Mucosa of gallbladder (tissue), 1 donor: ENCODE measurements at places on chromosomes 6 and 20. TPM values are rescaled to one million over a fixed set of nuclear protein-coding genes. Genes with fewer than 3 reads are reported as not detected.
A peak's percentile ranks its signal among the peaks of the same experiment; 100 is the strongest.

C20orf96 gene
- 10.6 TPM for total RNA-seq

TMEM244 gene
- not detected for total RNA-seq

GINS1 gene
- total RNA-seq: 1.4 TPM

BPIFB1 gene
- total RNA-seq: 0.78 TPM

MDFI gene
- total RNA-seq: 7.3 TPM

KHDC1 gene
- 2.9 TPM for total RNA-seq

MOCS1 gene
- 20.1 TPM for total RNA-seq

- DNase-seq: no peak
These were observed 178.3 kb downstream of the TMEM242 start for GRCh38 chr6:157144859-157145568.

GRCh38 chr6:16153211-16153820, 24.4 kb downstream of the MYLIP start:
- DNase-seq: no peak

DNA sequence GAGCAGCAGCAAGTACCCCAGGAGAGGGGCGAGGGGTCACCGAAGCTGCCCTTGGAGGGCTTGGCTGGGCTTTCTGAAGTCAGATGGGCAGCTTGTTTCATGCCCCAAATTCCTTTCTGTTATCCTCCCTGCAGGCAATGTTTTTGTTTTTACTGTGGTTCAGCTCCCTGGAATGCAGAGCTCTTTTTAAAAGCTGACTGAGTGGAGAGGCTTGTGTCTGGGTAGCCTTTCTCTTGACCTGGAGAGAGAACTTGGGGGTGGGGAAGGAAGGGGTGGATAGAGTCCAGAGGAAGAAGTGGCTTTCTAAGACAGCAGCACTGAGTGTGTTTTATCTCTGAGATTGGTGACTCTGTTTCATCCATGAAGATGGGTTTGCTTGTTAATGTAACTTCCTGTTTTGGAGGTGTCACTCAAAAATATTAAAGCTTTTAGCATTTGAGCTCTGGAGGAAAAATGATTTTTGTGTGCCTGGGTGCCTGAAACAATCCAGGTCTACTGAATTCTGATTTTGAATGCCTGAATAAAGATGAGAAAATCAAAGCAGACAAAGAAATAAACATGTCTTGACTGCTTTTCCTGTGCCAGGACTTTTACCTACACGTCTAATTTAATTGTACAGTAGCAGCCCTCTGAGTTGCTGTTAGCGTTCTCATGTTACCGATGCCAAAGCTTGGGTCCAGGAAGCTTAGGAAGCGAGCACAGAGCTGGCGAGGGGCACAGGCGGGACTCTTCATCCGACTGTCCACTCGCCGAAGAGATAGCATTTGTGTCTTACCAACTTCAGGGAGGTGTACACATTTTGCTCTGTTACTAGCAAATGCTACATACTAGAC, 78.2 kb upstream of the EEF1E1 start:
- no peak for DNase-seq

DNA sequence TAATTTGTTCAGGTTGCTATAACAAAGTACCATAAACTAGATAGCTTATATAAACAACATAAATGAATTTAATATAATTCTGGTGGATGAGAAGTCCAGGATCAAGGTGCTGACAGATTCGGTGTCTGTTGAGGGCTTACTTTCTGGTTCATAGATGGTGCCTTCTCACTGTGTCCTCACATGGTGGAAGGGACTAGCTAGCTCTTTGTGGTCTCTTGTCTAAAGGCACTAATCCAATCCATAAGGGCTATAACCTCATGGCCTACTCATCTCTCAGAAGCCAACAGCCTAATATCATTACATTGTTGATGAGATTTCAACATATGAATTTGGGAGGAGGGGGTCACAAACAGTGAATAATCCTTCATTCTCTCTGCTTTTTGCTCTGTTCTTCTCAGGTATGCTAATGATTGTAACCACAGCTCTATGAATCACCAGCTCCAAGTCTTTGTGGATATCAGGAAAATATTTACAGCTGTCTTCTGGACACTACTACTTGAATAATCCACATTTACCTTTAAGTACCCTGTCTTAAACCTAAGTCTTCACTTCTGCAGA, 122.3 kb downstream of the NKAIN2 start:
- no peak for DNase-seq

- DNase-seq: no peak
These were observed 321.5 kb upstream of the SASH1 start for GRCh38 chr6:148021165-148021564.

DNA sequence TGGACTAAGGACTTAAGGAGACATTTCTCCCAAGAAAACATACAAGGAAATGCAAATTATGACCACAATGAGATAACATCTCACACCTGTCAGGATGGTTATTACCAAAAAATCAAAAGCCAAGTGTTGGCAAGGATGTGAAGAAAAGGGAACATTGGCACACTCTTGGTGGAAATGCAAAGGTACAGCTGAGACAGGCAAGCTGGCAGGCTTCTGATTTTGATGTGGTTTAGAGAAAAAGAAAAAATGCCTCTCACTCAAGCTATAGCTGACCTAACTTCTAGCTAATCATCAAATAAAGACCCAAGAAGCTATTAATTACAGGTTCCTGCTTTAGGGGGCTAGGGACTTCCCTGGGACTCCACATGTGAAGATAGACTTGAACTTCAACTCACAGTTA, 139.8 kb downstream of the THEMIS start:
- DNase-seq: no peak

DNA sequence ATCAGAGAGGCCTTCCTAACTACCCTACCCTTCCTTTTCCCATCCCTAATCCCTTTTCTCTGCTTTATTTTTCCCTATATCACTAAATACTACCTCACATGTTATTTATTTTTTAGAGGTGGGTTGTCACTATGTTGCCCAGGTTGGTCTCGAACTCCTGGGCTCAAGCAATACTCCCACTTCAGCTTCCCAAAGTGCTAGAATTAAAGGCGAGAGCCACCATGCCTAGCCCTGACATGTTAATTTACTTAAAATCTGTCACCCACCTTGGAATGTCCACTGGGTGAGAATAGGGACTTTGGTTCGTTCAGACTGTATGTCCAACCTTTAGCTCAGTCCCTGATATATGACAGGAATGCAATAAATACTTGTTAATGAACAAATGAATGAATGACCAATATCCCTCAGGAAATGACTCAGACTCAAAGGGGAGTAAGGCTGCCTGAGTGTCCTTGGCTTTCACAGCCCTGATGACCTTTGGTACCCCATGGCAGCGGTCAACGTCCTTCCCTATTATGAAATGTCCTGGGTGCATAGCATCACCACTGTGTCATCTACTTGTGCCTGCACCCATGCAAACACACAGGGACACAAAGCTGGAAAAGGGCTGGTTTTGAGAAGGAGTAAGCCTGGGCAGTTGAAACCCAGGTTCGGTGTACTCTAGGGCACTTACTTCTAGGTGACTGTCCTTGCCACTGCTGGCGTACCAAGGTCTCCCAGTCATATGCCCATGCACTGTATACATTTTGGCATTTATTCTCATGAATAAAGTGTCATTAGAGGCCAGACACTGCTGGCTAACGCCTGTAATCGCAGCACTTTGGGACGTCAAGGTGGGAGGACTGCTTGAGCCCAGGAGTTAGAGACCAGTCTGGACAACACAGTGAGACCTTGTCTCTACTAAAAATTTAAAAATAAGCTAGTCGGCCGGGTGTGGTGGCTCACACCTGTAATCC, 26.5 kb downstream of the BCL2L1 start:
- peak; percentile 24 for DNase-seq

GRCh38 chr6:111994791-111995190, 59.1 kb upstream of the CCN6 start:
- no peak for DNase-seq

- DNase-seq: no peak
These were observed 45.1 kb downstream of the LHFPL5 start for GRCh38 chr6:35850208-35850607.

DNA sequence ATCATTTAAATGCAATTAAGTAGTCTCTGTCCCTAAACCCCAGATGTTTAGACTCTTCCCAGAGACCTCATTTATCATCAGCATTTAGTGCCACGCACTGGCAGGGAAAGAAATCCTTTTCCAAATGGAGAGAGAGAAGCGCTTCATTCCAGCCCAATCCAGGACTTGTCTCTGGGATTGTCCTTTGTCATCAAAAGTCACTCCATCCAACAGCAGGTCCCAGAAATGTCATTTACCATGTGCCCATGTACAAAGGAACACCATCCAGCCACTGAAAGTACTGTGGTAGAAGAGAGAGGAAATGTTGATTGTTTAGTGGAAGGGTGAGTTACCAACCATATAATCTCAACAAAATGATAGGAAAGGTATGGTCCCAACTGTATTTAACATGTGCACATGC, 66.9 kb upstream of the SMIM28 start:
- DNase-seq: no peak

DNA sequence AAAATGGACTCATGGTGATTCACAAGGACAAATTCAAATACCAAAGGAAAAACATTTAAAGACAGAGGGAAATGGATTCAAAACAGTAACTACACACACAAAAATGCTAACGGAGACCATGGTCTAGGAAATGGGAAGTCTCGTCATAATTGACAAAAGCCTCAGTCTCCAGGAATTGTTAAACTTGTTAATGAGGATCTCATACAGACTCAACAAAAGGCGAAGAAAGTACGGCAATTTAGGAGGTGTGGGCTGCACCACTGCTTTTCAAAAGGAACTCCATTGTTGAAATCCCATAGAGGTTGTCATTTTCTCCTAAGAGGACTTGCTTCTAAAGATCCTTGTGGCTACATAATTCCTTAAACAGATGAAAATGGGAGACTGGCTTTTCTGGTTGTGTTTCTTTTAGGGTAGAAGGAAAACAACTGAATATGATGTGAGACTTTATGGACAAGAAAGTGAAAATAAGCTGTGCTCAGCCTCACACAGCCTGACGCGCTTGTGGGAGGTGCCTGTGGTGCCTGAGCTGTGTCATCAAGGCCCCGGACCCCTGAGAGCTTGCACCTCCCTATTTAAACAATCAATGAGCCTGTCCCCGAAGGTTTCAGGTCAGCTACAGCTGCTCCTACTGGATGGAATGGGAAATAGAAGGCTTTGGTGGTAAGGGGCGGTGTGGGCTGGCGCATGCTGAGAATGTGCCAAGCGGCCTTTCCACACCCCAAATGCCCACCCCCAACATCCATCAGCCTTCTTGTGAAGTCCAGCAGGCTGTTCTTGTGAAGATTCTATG, 2.5 kb upstream of the CLDN20 start:
- DNase-seq: no peak
